ENCODE measurements at places on chromosomes 3 and 15.

- DNase-seq = no peak
Observed at GRCh38 chr3:114974387-114974786, 172.7 kb downstream of the ZBTB20 start.

DNA sequence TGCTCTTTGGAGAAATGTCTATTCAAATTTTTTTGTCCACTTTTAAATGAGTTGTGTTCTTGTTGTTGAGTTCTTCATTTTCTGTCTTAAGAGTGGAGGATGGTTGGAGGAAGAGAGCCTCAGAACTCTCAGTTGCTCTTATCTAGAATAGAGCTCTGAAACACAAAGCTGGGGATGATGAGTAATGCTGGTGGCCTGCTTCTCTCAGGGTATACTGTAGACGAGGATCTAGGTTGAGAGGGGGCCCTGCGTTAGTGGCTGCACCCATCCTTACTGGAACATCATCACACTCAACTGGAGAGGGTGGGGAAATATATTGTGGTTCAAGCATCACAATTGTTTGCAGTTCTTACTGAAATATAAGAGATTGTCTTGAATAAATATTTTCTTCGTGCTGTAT lies 1.8 kb downstream of the SPTSSB start:
- no peak for DNase-seq

DNA sequence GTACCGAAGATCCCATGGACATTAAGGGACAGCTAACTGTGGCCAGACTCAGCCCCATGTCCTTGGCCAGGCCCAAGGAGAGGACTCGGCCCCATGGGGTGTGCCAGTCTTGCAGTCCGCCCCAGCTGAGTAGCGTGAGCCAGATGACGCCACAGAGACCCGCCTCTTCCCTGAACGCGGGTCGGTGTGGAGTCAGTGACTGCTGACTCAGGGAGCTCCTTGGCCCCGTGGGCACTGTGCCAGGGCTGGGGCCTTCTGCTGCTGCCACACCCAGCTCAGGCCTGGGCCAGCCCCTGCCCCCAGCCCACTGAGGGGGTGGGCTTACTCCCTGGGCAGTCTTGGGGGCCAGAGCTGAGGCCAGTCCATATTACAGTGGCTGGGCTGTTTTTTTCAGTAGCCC lies 52.8 kb downstream of the PLXNA1 start:
- no peak for DNase-seq

- peak; percentile 60 for DNase-seq
Observed at GRCh38 chr3:72997421-72997961, 880 bp downstream of the PPP4R2 start.

GRCh38 chr15:34262362-34262761 lies 37.5 kb downstream of the EMC4 start:
- no peak for DNase-seq

DNA sequence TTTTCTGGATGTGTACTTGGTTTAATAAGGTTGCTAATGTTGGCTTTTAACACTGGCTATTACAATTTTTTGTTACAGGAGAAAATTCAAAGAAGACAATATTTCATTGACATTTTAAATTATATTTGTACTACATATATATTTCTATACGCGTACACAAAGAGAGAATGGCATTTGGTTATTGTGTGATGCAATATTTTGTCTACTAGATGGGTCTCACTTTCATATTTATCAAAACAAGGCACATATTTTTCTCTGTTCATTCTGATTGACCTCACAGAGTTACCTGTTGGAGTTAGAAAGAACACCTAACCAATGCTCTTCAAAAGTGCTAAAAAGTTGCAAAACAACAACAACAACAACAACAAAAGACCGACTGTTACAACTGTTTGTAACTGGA lies 50.2 kb upstream of the VGLL3 start:
- DNase-seq = no peak

Measured in ELF-1 (cell line).